Spinal cord (tissue), 10 donors: ENCODE measurements at places on chromosomes 1 and 21. TPM values are rescaled to one million over a fixed set of nuclear protein-coding genes. Genes with fewer than 3 reads are reported as not detected.

RCAN3 gene
- 19.9 TPM for total RNA-seq

DNA sequence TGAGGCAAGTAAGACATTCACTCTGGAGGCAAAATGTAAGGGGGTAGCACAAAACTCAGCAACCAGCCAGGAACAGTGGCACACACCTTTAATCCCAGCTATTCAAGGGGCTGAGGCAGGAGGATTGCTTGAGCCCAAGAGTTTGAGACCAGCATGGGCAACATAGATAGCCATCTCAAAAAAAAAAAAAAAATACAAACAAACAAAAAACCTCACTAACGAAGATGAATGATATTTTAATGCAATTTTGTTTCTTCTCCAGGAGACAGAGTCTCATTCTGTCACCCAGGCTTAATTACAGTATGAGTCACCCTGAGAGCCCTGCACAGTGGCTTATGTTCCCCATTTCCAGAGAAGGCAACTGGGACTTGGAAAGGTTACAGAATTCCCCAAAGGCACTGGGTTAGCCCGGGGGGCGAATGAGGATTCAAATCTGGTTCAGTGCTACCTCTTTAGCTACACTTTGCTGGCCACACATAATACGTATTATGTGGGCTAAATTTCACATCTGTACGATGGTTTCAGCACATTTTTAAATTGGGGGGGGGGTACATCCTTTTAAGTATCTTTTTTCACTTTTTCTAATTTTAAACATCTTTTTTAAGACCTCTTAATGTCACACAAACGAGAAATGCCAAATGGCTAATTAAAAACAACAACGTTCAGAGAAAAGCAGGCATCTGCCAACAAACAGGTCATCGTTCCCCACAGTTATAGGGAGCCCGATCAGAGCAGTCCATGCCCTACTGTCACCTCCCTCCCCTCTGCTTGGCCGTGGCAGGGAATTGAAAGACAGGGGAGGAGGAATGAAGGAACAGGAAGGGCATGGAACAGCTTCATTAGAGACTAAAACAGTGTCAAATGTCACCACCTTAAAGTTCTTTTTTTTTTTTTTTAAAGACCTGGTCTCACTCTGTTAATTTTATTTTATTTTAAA, 3.5 kb downstream of the CELA2A start:
- H3K4me1 ChIP-seq, result no peaks in the 10 kb centered on the region
- H3K27ac ChIP-seq, result no peak overlapping the region
- H3K4me3 ChIP-seq, result no peak overlapping the region
- H3K27me3 ChIP-seq, result no peaks in the 10 kb centered on the region
- no peak for DNase-seq

DNA sequence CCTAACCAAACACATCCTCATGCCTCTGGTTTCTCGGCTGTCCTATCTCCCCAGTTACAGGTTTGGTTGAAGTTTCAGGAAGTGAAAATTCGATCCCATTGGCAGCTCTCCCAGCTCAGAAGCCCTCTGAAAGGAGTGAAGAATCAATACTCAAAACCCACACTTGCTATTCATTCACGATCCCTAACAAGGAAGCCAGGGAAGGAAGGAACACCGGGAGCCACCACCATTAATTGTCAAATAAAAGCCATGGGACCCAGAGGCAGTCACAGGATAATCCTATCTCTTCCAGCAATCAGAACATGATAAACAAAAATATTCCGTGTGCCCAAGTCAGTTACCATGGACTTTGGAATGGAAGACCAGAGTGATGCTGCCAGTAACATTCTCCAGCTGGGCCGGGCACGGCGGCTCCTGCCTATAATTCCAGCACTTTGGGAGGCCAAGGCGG, 7.0 kb downstream of the TMPRSS2 start:
- no peaks in the 10 kb centered on the region for H3K4me1 ChIP-seq
- no peak overlapping the region for H3K27ac ChIP-seq
- H3K27me3 ChIP-seq, result peaks cover 14% of the 10 kb centered on the region
- no peak for DNase-seq
- H3K4me3 ChIP-seq, result no peak overlapping the region

DNA sequence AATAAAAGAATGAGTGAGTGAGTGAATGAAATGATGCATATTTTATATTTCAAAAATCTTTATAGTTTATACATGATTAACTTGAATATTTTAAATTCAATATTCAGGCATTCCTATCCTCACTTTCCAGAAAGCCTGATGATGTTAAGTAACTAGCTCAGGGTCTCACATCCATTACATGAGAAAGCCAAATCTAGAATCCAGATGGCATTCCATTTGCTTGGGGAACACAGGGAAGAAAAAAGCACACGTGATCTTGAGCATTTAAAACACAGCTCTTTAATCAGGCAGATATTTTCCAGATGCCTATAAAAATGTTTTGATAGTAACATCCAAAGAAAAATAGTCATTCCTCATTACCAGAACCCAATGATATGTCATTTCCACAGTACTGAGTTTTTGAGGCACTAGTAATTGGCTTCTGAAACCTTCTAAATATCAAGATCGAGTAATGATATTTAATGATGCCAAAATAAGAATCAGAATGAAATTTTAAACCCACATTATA, 291.9 kb downstream of the DSCAM start:
- H3K4me1 ChIP-seq, result no peaks in the 10 kb centered on the region
- H3K27me3 ChIP-seq, result no peaks in the 10 kb centered on the region
- no peak overlapping the region for H3K27ac ChIP-seq
- H3K4me3 ChIP-seq, result no peak overlapping the region

GRCh38 chr1:200351826-200352549, 57.8 kb downstream of the ZNF281 start:
- no peak for DNase-seq
- H3K27me3 ChIP-seq, result no peaks in the 10 kb centered on the region
- no peaks in the 10 kb centered on the region for H3K36me3 ChIP-seq
- no peak overlapping the region for H3K4me3 ChIP-seq
- no peaks in the 10 kb centered on the region for H3K4me1 ChIP-seq

- H3K27ac ChIP-seq, result no peak overlapping the region
- H3K4me1 ChIP-seq, result peaks cover 12% of the 10 kb centered on the region
- H3K27me3 ChIP-seq, result peaks cover 2% of the 10 kb centered on the region
Observed at GRCh38 chr1:37174341-37174740, 140.0 kb upstream of the GRIK3 start.

GRCh38 chr1:115258302-115258866, 79.7 kb downstream of the NGF start:
- DNase-seq, result no peak
- no peak overlapping the region for H3K27ac ChIP-seq
- no peaks in the 10 kb centered on the region for H3K27me3 ChIP-seq
- peaks cover 4% of the 10 kb centered on the region for H3K4me1 ChIP-seq
- H3K4me3 ChIP-seq, result no peak overlapping the region
